SK-N-DZ (cell line): ENCODE measurements at places on chromosomes 5 and 9.

DNA sequence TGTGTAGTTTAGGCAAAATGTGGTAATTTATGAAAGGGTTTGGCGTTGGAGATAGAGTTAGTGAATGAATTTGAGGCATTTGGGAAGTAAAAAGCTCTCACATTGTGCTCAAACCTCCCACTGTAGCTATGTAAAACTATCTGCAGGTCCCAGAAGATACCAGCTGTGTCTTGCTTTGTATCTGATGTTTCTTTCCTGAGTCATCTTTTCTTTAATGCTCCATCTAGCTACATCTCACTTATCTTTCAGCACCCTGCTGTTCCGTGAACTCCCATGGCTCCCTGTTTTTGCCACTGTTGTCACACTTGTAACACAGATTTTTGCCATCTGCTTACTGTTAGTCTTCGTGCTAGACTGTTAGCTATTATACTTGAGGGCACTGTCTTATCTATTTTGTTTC lies 253.1 kb downstream of the NPR3 start:
- no peak for DNase-seq

DNA sequence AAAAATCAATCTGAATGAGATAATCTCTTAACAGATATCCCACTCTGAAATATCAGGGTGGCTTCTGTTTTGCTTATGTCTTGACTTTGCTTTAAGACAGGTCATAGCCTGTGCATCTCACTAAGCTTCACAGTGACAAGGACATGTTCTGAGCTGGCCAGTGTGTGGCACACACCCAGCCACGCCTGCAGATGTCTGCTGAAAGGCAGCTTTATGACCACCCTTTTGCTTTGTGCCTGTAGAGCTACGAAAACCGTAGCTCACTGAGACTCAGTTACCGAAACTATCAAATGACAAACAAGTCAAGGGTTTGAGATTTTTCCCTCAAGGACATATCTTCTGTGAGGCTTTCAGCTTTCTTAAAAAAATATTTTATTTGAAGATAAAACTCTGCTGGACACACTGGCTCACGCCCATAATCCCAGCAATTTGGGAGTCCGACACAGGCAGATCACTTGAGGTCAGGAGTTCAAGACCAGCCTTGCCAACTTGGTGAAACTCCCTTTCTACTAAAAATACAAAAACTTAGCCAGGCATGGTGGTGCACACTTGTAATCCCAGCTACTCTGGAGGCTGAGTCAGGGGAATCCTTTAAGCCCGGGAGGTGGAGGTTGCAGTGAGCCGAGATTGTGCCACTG lies 233.2 kb downstream of the SPATA31A1 start:
- DNase-seq = no peak

DNA sequence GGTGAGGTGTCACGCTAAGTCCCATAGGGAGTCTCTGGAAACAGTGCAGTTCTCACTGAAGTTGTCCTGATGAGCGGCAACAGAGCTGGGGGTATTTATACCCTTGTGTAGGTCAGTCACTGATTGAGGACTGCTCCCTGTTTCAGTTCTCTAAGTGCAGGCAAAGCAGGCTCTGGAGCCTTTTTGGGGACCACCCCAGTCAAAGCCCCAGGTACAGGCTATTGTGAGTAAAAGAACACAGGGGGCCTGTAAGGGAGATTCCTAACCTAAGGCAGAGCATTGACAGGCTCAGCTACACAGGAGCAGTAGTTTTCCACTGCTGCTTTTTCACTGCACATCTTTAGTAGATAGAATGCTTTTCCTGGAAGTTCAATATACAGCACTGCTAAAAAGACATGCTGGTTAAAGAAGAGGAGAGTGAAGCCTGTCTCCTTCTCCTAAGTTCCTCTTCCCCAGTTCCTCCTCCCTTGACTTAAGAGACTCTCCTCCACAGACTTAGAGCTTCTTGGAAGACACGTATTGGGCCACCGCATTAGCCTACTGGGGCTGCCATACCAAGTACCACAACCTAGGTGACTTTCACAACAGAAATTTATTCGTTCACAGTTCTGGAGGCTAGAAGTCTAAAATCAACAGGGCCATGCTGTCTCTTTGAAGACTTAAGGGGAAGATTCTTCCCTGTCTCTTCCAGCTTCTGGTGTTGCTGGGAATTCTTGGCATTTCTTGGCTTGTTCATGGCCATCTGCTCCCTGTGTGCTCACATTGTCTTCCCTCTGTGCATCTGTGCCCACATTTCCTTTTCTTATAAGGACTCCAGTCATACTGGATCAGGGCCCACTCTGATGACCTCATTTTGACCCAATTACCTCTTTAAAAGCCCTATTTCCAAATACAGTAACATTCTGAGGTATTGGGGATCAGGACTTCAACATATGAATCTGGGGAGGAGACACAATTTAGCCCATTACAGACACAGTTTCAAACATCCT lies 221.0 kb downstream of the ESM1 start:
- DNase-seq = no peak

- DNase-seq = no peak
Measured at GRCh38 chr5:36756848-36757247, 119.7 kb upstream of the NIPBL start.

DNA sequence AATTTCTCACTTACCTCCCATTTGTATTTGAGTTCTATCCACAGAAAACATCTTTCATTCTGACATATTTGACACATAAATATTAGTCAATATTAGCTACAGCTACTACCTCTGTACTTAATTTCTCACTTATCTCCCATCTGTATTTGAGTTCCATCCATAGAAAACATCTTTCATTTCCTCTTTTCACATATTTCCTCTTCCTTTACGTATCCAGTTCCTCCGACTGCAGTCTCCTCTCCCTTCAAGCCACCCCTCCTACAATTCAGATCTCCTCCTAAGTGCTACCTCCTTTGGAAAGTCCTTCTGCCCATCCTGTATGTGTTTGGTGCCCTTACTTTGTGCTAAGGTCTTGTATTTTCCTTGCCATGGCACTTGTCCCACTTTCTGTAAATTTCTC lies 1.6 kb downstream of the SREK1IP1 start:
- no peak for DNase-seq

- no peak for DNase-seq
Measured at GRCh38 chr9:126643945-126644527, 30.3 kb downstream of the LMX1B start.

DNA sequence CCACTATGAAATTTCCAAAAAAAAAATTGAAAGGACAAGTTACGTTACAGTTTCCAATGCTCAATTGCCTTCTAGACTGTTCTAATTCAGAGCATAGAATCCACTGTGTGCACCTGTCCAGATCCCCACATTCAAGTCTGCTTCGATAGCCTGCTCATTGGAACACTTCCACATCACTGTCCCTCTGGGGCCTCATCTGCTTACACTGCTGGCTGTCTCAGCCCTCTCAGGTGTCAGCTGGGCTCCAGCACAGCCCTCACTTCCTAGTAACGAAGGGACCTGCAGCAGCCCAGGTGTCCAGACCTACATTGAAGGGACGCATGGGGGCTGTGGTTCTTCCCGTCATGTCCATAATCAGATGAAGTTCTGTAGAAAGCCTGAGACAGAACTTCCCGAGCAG lies 94.3 kb upstream of the EMB start:
- DNase-seq = no peak

DNA sequence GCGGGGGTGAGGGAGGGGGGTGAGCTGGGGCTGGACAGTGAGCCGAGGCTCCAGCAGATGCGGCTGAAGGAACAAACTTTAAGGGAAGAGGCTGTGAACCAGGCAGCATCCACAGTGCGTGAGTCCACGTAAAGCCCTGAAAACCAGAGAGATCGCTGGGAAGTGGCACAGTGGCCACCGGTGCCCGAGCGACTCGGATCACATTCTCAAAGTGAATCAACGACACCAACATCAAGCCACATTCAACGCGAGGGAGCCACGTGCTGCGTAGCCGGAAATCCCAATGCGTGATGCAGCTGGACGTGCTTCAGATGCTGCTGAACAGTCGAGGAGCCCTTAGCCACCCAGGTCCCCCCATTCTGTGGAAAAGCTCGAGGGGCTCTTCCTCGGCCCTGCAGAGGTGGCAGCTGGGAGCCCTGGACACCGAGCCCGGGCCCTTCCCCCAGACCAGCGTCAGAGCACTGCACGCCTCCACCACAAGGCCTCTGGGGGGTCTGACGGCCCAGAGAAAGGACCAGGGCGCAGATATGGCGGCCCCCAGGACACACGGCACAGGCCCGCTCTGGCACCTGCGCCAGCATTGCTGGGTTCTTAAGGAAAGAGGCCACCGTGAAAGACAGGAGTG lies 53.7 kb upstream of the EXOC3 start:
- DNase-seq = no peak

DNA sequence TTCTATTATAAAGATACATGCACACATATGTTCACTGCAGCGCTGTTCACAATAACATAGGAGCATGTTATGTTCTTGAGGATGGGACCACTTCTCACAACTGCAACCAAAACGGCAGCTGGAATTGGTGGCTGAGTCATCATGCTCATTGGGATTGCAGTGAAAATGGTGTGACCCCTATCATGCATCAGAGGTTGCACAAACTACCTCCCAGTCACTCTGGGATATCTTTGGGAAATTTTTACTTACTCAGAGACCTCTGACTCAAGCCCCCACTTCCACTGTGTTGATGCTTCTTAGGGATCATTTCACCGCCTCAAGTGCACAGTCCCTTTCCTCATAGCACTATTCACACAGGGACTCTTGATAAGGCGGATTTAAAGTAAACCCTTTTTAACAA lies 474.1 kb downstream of the BNC2 start:
- DNase-seq = no peak

DNA sequence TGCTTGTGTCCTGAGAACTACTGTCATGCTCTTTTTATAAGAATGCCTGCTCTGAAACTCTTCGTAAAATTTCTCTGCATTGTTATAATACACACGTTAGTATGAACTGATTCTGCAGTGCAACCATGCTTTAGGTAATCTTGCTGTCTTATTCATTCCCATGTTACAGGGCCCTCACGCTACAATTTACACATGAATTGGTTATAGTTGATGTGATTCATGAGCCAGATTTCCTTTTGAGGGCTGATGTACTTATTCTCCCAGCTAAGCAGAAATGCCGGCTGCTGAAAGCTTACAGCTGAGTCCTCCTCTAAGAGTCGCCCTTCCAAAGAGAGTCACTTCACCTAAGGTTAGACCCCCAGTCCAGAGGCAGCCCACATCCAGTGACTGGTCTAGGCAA lies 233.5 kb upstream of the PCSK5 start:
- no peak for DNase-seq

GRCh38 chr9:94801681-94802080 lies 75.2 kb downstream of the AOPEP start:
- DNase-seq = no peak

DNA sequence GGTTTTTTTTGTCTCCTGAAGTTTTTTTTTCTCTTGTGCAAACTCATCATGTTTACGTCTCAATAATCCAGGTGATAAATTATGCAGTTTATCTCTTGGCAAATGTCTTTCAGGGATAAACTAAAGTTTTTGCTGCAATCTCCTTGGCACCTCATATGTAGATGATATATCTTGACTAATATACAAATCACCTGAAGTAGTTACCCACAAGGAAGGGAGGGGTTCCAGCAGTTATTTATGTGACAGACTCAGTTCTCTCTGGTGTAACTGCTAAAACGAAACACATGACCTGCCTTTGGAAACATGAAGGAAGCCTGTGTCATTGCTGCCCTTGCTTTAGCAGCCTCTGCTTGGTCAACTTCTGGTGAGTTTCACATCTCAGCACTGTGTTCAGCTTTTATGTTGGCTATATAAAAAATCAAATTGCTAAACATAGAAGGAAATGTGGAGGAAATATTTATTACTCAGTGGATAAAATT lies 39.3 kb upstream of the KIAA1958 start:
- no peak for DNase-seq

GRCh38 chr9:36609306-36609705 lies 36.6 kb downstream of the MELK start:
- DNase-seq = no peak

DNA sequence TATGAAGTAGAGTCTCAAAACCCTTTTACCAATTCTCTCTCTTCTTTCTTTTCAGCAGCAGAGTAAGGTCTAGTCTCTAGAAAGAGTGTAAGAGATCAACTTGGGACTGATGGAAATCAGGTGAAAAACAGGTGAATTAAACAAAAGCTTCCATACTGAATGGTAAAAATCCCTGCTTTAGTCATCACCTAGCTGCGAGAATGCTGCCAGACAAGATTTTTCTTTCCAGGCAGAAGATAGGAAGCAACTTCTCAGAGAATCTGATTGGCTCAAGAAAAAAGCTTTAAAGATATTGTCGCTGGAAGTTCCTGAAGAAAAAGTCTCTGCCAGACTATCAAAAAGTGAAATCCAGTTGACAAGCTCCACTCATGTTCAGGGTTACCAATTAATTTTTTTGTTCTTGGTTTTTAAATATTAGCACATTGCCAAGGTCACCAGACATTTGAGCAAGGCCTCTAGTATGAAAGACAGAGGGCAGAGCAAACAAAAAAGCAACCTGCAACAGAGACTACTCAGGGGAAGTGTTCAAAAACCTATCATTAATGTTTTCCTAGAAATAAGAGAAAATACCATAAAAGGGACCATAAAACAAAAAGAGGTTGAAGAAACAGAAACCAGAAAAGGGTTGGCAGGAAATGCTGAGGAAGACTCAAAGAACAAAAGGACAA lies 9.3 kb downstream of the CDO1 start:
- no peak for DNase-seq

DNA sequence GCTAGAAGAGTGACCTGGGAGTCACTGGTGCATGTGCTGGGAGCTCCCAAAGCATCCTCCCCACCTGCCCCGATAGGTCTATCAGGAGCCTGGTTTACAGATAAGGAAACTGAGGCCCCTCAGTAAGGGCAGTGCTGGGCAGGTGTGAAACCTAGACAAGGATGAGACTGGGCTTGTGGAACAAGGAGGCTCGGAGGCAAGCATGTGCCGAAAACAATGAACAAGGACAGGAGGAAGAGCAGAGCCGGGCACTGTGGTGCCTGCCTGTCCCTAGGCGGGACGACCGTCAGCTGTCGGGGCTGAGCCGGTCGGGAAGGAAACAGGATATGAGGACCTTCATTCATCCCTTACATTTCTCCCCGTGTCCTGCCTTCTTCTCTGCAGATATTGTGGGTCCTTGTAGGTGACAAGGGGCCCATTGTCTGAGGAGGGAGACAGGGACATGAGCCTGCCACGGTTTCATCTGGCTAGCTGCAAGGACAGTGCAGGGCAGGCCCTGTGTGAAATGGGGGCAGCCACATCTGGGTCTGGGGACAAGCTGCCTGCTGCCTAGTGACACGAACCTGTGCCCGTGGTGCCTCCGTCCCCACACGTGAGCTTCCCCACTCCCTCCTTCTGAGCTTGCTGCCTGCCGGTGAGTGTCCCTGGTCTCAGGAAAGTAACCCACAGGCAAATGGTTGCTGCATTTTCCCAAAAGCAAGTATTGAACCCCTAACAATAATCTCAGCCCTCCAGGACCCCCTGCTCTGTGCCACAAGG lies 18.6 kb downstream of the FGD3 start:
- no peak for DNase-seq

GRCh38 chr5:147685993-147686392 lies 96.5 kb downstream of the JAKMIP2 start:
- DNase-seq = no peak

GRCh38 chr5:39117401-39117800 lies 43.2 kb upstream of the RICTOR start:
- peak; percentile 15 for DNase-seq

GRCh38 chr5:91255396-91256141 lies 127.5 kb downstream of the ARRDC3 start:
- no peak for DNase-seq

GRCh38 chr9:15225564-15226126 lies 81.4 kb downstream of the TTC39B start:
- peak; percentile 70 for DNase-seq

GRCh38 chr5:119353686-119354366 lies 2.0 kb upstream of the TNFAIP8 start:
- no peak for DNase-seq
